ENCODE measurements at places on chromosomes 4 and X. TPM values are rescaled to one million over a fixed set of nuclear protein-coding genes. Genes with fewer than 3 reads are reported as not detected.

The UNC5C gene
- polyA plus RNA-seq, result not detected

The OCIAD2 gene
- polyA plus RNA-seq, result 299 TPM

The SMARCA1 gene
- 3.3 TPM for polyA plus RNA-seq

The SMPX gene
- polyA plus RNA-seq, result not detected

The PDZD4 gene
- polyA plus RNA-seq, result 0.07 TPM

The VGLL1 gene
- polyA plus RNA-seq, result not detected

DNA sequence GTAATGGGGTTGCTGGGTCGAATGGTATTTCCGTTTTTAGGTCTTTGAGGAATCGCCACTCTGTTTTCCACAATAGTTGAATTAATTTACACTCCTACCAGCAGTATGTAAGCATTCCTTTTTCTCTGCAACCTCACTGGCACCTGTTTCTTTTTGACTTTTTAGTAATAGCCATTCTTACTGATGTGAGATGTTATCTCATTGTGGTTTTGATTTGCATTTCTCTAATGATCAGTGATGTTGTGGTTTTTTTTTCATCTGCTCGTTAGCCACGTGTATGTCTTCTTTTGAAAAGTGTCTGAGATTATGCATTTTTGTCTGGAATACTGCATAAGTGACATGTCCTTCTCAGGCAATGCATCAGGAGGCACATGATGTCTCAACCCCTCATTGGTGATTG is 28.8 kb downstream of the REPS2 start:
- no peak for DNase-seq

DNA sequence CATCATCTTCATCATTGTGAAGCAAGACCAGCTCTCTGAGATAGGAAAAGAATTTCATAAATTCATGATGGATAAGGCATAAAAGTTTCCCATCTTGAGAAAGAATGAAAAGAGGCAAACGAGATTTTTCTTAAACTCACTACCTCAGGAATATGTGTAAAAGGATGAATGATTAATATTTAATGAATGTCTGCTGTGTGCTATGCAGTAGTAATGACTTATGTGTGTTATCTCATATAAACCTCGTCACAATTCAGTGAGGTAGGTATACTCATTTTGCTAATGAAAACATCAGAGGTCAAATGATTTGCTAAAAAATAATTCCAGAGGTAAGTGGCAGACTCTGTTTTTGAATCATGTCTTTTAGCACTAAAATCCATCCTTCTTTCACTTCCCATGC is 42.6 kb upstream of the GYPA start:
- no peak for DNase-seq

GRCh38 chr4:169054879-169055278 is 44.8 kb upstream of the CBR4 start:
- DNase-seq, result no peak

DNA sequence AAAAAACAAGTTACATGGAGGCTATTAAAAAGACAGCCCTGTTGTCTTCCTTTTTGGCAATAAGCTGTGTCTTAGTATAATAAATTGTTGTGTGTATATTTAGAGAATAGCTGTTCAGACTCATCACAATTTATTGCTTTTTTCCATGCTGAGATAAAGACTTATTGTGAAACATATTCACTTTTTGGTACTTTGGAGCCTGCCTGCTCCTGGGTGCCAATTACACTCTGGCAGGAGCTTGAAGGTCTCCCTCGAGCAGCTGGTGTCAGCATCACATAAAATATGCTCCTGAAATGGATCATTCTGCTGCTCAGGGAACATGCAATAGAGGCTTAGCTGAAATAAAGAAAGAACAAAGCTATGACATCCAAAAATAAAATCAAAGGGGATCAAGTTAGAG is 211.6 kb upstream of the DKK2 start:
- no peak for DNase-seq

DNA sequence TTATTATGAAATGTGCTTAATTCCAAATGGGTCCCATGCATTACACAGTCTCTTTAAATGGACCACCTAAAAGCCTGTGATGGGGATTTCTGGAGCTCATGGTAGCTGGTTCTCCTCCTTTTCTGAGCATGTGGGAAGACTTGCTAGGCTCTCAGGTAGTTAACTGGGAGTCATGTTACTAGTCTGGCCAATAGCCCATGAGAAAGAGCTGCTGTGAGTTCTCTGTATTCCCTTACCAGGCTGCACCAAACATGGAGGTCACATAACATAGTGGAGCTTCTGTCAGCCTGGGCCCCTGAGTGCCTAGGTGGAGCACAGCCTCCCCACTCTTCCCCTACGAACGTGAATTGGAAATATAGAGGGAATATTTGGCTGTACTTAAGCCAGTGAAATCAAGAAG is 198.4 kb downstream of the MAML3 start:
- no peak for DNase-seq

GRCh38 chr4:13912966-13913365 is 285.4 kb upstream of the BOD1L1 start:
- DNase-seq, result no peak

DNA sequence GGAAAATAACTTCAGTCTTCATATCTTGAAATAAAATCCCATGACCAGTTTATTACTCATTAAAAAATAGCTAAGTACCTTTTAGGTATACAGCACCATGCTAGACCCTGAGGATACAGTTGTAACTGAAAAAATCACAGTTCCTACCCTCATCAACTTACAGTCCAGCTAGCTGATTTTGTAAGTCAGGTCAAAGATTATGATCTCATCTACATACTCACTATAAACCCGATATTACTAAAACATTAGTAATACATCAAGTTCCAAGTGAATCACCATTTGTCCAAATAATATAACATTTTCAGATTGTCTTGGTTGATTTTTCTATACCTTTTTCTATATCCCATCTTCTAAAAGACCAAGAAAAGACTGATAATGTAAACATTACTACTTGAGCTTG is 333.9 kb downstream of the INPP4B start:
- DNase-seq, result no peak

- no peak for DNase-seq
Measured at GRCh38 chr4:37740546-37740945, 54.4 kb upstream of the RELL1 start.

- no peak for DNase-seq
Measured at GRCh38 chr4:657834-658667, 16.0 kb downstream of the ATP5ME start.

DNA sequence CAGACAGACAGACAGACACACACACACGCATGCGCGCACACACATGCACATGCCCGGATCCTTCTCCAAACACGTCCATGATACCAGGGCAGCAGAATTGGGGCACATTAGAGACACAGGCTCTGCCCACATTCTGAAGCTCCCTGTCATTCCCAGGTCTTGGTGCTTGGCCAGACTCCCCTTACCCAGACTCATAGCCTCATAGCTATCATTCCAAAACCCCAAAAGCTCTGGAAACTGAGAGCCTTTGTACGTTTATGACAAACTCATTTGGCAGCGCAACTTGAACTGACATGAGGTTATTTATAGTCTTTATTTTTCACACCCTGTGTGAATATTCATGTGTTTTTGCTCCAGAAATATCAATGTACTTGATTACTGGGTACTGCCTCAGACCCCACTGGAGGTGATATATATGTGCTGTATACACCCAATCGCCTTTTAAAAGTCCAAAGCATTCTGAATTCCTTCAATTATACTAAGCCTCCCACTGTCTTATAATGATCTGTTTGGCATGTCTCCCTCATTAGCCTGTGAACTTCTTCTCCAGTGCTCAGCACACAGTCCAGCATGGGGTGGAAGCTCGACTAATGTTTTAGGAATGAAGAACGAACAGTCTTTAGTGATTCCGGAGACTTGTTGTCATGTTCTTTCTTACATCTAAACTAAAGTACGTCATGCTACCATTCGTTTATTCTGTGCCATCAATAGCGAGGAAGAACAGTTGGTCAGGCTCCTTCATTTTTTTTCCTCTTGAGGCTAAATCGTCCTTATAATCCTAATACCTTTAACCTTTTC is 45.0 kb downstream of the RTL9 start:
- no peak for DNase-seq
